ENCODE measurements at places on chromosomes 1 and 21.

- no peak for DNase-seq
Observed at GRCh38 chr1:111723091-111723806, 15.9 kb downstream of the INKA2 start.

DNA sequence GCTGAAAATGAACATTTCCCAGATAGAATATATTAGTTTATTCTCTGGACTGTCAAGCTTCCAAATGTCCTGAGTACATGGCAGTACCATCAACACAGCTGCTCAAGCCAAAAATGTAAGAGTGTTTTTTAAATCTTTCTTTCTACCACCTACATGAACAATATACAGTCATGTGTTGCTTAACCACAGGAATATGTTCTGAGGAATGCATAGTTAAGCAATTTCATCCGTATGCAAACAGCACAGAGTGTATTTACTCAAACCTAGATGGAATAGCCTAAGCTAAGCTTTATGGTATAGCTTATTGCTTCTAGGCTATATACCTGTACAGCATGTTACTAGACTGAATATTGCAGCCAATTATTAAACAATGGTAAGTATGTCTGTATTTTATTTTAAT lies 561.9 kb upstream of the ADGRL4 start:
- no peak for DNase-seq

DNA sequence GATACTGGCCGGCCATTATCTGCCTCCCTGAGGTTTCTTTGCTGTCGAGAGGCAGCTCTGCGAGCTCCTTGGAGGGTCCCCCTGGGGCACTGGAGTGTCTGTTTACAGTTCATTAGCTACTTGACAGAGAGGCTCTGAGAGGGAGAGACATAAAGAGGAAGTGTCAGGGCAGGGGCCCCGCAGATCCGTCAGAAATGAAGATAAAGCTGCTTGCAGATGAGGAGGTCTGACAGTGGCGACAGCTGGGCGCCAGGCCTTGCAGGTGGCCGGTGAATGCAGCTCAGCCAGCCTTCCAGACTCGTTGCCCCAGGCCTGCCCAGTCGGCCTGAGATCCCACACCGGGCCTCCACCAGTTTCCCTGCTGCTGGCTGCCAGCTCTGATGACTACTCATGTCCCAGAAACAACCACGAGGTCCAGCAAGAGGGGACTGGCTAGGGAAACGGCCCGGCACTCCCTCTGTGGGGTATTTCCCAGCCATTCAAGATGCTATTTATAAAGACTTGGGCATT lies 84.7 kb downstream of the DISP3 start:
- DNase-seq: no peak

DNA sequence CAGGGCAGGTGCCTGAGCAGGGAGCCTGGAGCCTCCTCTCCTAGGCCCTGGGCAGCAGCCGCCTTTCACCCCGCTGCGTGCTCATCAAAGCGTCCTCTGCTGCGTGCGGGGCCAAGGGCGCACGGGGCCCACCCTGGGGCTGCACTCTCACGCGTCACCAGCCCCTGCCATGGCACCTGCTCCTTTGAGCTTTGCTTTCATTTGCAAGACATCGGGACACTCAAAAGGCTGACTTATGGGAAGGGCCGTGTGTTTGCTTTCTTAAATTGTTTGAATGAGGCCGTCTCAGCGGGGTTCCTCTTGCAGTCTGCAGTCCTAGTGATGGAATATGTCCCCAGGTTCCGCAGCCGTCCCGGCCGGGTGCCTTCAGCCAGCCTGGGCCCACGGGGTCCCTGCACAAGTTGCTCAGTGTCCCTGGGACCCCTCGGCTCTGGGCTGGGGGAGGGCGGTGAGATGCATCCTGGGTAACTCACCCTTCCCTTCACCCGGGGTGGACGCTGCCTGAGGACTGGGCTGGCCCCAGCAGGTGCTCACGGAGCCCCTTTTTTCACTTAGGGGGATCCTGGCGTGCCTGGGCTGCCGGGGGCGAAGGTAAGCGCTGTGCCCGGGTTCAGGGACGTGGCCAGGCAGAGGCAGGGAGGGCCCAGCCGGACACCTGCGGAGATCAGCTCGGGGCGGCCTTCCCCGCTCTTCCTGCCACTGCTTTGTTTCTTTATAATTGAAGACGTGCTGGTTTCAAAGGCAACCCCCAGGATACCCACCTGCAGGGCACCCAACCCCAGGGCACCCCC lies 53.1 kb downstream of the SLC19A1 start:
- peak; percentile 28 for DNase-seq

DNA sequence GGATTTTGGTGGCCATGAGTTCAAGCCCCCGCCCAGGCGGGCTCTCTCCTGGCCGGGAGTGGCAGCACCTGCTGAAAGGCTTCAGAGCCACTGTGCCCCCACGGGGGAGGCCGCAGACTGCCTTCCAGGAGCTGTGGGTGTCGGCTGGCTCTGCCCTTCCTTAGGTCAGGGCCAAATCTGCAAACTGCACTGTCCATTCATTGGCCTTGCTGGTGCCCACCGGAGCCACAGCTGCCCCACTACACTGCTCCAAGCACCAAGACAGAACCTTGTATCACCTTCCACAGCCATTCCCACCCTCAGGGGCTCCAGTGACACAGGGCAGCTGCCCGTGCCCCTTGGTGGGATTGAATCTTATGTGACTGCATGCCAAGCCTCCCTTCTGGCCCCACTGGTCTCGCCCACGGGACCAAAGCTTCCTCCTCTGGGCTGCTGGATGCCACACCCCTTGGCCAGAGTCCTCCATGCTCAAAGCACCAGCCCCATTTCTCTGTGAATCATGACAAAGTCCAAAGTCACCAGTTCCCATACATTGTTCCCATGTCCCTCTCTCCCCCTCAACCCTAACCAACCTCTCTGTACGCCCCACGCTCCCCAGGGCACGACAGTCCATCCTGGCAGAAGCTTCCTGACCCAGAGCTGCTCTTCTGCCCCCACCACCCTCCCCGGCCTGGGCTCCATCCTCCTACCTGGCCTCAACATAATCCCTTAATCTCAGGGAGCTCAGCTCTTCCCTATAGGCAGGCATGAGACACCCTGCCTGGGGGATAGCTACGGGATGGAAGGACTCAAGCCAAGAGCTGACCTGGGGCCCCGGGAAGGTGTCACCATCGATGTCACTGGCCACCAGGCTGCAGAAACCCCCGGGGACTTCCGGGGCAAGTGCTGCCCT lies 20.9 kb upstream of the GPR153 start:
- no peak for DNase-seq

- DNase-seq: no peak
Observed at GRCh38 chr1:37481289-37482003, 7.1 kb downstream of the ZC3H12A start.

All from iPS DF 19.7 (cell line).